ENCODE measurements at places on chromosomes 3 and 15. TPM values are rescaled to one million over a fixed set of nuclear protein-coding genes. Genes with fewer than 3 reads are reported as not detected.

DNA sequence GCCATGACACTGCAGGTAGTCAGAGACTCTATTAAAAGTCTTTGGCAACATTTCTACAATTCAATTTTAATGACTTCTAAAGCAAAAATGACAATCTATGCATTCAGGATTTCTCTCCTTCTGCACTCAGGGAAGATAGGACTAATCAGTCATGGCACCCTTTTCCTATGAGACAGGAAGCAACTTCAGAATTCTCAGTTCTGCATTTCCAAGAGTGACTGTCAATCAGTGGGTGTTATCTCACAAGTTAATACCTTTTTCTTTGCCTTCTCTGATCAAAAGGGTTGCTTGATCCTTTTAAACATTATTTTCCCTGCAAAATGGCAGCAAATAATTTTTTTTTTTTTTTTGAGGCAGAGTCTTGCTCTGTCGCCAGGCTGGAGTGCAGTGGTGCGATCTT is 7.8 kb upstream of the ICE2 start:
- no peak for DNase-seq

- no peak for DNase-seq
Observed at GRCh38 chr3:123036352-123037014, 8.9 kb upstream of the SEMA5B start.

- no peak for DNase-seq
Observed at GRCh38 chr3:30733209-30733608, 126.8 kb downstream of the TGFBR2 start.

GRCh38 chr15:70362886-70363285 is 265.2 kb upstream of the TLE3 start:
- DNase-seq, result peak; percentile 73

LSAMP gene
- 7.8 TPM for total RNA-seq

GRCh38 chr15:51861557-51862359 is 32.3 kb downstream of the TMOD3 start:
- DNase-seq, result no peak

DNA sequence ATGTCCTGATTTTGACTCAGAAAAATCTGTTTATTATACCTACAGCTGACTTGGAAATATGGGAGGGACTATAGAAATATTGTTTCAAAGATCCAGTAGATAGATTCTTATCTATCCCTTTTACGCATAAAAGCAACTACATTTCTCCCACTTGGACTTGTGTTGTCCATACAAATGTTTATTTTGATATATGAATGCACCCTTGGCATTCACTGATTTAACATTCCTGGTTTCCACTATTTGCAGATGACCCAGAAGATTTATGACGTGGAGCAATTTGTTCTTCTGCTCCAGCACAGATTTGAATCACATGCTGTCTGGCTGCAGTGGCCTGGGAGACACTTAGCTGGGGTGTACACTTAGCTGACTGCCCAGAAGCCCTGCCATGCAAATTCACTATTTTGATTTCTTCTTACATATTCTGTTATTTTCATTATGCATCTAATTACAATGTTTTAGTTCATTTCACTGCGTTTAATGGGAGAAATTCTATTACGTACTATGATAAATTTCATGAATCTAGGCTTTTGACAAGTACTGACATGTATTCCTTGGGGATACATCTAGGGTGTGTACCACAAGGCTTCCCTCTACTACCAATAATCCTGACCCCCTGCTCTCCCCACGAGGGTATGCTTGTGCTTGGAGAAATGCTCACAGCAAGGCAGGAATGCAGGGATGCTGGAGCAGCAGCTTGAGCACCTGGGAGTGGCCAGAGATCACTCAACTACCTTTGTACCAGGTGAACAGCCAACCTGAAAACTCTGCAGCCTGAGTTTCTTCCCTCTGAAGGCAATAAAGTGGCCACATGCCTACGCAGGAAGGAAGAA is 223.6 kb upstream of the TBL1XR1 start:
- DNase-seq, result no peak

DNA sequence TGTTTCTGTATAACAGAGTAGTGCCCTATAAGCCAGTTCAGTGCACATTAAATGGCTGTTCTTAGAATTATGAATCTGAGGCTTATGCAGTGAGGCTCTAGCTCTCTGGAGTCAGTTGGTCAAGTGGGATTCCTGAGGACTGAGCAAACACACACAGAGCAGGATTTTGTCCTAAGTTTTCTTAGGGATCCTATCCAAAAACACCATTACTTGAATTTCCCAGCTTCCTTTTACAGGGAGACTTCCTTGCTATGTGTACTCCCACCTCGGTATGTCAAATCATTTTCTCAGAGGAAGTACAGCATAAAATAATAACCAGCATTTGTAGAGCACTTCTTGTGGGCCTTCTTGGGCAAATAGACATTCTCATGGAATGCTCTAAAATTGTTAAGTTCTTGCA is 63.1 kb upstream of the GOLGA6B start:
- no peak for DNase-seq

GRCh38 chr3:31530039-31530959 is 2.4 kb upstream of the STT3B start:
- no peak for DNase-seq

- no peak for DNase-seq
Observed at GRCh38 chr3:102248981-102249705, 185.7 kb upstream of the ZPLD1 start.

DNA sequence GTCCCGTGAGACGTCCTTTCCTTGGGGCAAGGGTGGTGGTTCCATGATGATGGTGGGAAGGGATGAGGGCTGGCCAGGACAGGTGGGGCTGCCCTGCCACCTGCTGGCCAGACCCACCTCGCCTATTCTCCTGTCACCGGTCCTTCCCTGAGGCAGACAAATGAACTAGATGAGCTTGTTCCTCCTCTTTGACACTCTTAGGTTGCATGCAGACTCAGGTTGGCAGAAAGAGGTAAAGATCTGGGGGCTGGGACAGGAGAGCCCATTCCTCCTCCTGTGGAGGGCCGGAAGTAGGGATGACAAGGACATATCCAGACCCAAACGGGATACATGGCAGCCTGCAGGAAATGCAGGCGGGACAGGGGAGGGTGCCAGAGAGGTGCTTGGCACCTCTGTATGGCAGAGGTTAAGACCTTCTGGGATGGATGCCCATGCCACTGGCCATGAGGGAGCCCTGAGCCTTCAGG is 38.6 kb downstream of the ACSBG1 start:
- peak; percentile 70 for DNase-seq

DNA sequence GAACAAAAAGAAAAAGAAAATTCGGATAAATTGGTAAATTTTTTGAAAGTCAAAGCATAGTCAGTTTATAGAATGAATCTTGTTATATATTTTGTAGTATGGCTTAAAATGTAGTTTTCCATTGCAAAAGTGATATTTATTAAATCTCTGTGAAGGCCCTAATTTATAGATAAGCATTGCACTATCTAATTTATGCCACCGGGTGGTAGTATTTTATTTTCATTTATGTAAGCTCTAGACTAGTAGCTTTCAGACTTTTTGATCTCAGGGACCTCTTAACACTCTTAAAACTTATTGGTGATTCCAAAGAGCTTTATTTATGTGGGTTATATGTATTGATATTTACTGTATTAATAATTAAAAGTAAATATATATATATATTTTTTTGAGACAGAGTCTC is 133.9 kb upstream of the LRRFIP2 start:
- no peak for DNase-seq

OR4M2 gene
- total RNA-seq, result not detected

NEIL1 gene
- 15.4 TPM for total RNA-seq

UBAP1L gene
- 5.4 TPM for total RNA-seq

DNA sequence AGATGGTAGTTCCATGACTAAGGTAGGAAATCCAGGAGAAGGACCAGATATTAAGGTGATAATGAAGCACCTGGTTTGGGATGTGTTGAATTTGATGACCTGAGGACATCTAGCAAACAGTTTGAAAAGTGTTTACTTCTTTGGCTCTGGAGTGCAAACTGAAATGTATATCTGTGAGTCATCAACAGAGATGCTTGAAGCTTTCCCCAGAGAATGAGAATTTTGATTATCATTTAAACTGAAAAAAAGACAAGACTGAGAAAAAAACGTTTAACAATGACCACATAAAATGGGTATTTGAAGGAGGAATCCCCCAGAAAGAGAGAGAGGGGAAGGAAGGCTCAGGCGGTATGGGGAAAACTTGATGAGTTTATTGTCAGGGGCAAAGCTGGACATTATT is 20.7 kb upstream of the GSK3B start:
- DNase-seq, result no peak

- DNase-seq, result no peak
Observed at GRCh38 chr3:184261854-184262763, 756 bp upstream of the CAMK2N2 start.

GRCh38 chr15:32903591-32904290 is 185.9 kb downstream of the GREM1 start:
- no peak for DNase-seq

NR2E3 gene
- total RNA-seq, result 3.2 TPM

- no peak for DNase-seq
Observed at GRCh38 chr3:155676252-155676981, 68.5 kb downstream of the PLCH1 start.

GRCh38 chr3:26437678-26438077 is 184.9 kb upstream of the LRRC3B start:
- DNase-seq, result no peak

DNA sequence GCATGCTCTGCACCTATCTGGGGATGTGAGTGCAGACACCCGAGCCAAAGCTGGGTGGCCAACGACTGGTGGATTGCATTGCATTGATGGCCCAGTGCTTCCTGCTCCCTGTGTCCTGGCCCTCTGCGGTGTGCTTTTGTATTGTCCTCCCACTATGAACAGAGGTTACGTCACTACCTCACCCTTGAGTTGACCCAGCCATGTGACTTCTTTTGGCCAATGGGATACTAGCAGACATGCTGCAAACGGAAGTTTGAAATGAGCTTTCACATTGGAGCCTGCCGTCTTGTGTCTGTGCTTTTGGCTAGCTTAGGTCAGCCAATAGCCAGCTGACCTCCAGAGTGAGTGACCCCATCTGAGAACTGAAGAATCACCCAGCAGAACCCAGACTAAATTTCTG is 15.3 kb upstream of the TBC1D21 start:
- DNase-seq, result no peak

GRCh38 chr3:108838436-108838835 is 15.8 kb downstream of the TRAT1 start:
- DNase-seq, result no peak

GRCh38 chr3:13818919-13819318 is 61.0 kb downstream of the WNT7A start:
- peak; percentile 70 for DNase-seq

GRCh38 chr3:169787791-169788190 is 14.6 kb downstream of the MYNN start:
- DNase-seq, result no peak

GRCh38 chr3:150306906-150307305 is 101.2 kb upstream of the TSC22D2 start:
- no peak for DNase-seq

GRCh38 chr15:22231603-22232002 is 151.3 kb downstream of the OR4M2 start:
- DNase-seq, result no peak

REC114 gene
- total RNA-seq, result not detected

HIGD2B gene
- not detected for total RNA-seq

ZNF662 gene
- 18.1 TPM for total RNA-seq

- DNase-seq, result no peak
Observed at GRCh38 chr3:116001151-116001621, 377.9 kb downstream of the GAP43 start.

EXOSC7 gene
- total RNA-seq, result 31.2 TPM

DNA sequence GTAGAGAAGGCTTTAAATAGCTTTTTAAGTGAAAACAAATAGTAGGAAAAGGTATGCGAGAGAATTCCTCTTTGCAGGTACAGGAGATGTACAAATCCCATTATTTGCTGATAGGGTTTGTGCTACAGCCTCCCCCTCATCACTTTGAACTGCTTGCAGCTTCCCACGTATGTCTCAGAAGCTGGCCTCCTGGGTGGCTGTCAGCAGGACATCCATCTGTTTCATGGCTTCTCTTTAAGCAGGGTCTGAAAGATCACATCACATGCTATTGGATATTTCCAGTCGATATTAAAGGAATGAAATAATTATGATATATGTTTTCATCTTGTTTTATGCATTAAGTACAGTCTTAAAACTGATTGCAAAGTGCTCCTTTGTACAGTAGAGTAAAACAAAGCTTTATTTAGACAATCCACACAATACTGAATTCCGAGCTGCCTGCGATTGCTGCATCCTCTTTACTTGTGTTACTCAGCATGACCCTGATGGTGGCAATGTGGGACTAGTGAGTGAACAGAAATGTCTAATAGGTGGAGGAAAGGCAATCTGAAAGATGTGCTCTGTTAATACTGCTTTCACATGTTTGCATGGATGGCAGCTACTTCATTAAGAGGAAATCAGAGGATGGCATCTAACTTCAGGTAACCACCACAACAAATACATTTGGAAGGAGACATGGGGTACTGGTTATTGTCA is 930.6 kb upstream of the SEMA6D start:
- DNase-seq, result no peak

DNA sequence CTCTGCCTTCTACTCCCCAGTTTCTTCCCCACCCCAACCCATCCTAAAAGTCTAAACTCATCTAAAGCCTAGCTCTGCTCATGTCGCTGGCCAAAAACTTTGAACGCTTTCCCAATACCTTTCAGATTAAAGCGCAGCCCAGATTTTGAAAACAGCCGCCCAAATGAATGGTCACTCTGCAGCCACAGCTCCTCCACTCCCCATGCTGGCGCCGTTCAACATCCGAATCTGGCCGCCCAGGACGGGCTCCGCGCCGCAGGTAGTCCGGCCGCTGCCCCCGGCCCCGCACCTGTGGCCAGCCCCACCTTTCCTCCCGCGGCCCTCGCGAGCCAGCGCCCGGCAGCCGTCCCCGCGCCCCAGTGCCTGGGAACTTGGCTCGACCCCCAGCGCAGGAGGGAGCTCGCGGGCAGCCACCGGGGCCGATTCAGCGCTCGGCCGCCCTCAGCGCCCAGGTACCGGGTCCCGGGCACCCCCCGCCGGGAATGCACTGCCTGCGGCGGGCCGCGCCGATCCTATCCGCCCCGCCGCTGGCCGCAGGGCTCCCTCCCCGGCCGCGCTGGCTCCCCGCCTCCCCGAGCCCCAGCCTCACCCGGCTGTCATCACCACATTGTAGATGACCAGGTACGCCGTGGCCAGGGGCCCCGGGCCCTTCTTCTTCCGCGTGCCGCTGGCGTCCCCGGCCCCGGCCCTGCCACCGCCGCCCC is 417 bp downstream of the HACD2 start:
- no peak for DNase-seq

DNA sequence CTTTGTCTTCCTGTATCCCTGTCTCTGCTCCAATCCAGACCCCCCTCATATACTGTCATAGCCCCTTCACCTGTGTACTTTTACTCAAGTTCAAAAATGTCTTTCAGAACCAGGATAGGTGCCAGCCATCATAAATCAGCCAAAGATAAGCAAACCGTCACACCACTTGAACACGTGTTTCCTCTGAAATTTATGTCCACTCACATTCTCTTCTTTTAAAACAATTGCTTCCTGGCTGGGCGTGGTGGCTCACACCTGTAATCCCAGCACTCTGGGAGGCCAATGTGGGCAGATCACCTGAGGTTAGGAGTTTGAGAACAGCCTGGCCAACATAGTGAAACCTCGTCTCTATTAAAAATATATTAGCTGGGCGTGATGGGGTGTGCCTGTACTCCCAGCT is 74.1 kb downstream of the IGF2BP2 start:
- DNase-seq, result no peak

PLCH1 gene
- 0.57 TPM for total RNA-seq

- no peak for DNase-seq
Observed at GRCh38 chr15:92565351-92566125, 90.0 kb downstream of the FAM174B start.

GRCh38 chr3:181278468-181279238 is 289.1 kb upstream of the DNAJC19 start:
- DNase-seq, result no peak

Measured in aorta (tissue), 5 donors.